Stimulated activated CD8-positive, alpha-beta memory T cell treated with anti-CD3 and anti-CD28 coated beads, Interleukin-7, amount 100 ng/mL, for 1 hour (primary cell): ENCODE measurements at places on chromosomes 6 and 20.

- no peak for DNase-seq
Observed at GRCh38 chr6:113980937-113981554, 10.1 kb upstream of the HDAC2 start.

- no peak for DNase-seq
Observed at GRCh38 chr6:154542747-154543146, 32.3 kb upstream of the CNKSR3 start.

GRCh38 chr6:44035621-44036020 lies 91.6 kb downstream of the MRPL14 start:
- DNase-seq = no peak

- no peak for DNase-seq
Observed at GRCh38 chr20:59242714-59243626, 57.4 kb upstream of the EDN3 start.

DNA sequence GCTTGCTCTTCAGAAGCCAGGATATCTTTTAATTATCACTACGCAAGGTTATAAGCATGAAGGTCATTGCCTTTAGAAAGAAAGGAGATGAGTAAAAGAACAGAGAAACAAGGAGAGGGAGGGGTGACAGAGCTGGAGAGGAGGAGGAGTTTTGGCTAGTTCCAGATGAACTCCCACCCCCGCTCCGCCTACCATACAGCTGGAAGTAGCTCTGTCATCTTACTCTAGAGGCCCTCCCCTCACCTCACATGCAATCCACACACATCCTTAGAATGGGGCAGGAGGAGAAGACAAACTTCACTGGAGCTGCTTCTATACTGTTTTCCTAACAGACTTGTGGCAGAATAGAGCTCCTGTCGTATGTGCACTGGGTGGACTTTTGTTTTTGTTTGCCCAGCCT lies 144.7 kb downstream of the SCML4 start:
- no peak for DNase-seq

- DNase-seq = no peak
Observed at GRCh38 chr6:148682252-148682651, 64.6 kb upstream of the UST start.

GRCh38 chr20:36439731-36440072 lies 101.6 kb upstream of the MYL9 start:
- no peak for DNase-seq

DNA sequence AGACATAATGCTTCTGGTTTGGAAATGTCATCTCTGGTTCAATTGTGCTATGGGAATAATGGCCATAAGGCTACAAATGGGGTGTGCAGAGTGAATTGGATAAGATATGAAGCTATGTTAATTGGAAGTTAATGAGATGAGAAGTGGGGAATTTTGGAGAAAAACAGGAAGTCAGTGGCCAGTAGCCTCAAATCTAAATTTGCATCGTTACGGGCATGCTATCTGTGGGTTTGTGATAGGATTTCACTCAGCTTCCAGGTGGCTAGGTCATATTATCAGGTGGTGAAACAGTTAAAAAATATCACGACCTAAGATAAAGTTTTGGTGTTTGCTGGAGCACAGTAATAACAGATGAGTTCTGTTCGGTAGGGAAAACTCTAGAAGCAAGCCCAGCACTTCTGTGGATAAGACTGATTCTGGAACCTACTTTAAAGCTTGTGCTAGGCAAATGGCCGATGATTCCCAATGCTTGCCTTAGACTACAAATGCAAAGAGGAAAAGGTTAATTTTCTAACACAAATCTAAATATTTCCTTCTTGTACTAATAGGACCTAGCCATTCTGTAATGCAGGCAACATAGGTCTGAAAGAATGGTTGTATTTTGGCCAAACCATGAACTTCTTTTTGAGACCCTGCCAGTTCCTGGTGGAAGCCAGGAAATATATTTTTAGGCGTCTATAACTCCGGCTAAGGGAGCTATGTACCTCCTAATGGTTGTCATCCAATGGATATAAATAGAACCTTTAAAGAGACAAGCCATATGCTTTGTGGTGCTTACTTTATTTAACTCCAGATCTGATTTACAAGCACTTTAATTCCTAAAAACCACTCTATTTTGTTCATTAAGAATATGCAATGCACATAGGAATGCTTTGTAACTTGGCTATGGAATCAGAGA lies 111.0 kb downstream of the PLCB1 start:
- DNase-seq = no peak

- no peak for DNase-seq
Observed at GRCh38 chr6:37819802-37820717, 533 bp downstream of the ZFAND3 start.

DNA sequence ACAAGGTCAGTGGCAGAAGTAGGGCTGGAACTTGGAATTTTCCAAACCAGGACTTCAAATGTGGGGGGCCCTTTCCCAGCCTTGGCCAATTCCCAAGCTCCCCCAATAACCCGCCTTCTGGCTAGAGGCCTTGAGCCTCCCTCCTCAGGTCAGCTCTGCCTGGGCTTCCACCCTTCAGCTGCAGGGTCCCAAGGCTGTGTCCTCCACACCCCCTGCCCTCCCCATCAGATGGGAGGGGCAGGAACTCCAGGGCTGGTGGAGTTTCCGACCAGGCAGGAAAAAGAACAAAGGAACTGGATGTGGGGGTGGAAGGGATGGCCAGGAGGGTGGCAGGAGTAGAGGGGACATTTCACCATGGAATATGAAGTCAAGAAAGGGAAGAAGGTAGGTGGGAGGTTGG lies at the start of gene CCM2L:
TSS of gene CCM2L (plus strand) at position 338 of the 400 bp plus-strand sequence. CDS start at position 355, 17 bp downstream.
- no peak for DNase-seq

DNA sequence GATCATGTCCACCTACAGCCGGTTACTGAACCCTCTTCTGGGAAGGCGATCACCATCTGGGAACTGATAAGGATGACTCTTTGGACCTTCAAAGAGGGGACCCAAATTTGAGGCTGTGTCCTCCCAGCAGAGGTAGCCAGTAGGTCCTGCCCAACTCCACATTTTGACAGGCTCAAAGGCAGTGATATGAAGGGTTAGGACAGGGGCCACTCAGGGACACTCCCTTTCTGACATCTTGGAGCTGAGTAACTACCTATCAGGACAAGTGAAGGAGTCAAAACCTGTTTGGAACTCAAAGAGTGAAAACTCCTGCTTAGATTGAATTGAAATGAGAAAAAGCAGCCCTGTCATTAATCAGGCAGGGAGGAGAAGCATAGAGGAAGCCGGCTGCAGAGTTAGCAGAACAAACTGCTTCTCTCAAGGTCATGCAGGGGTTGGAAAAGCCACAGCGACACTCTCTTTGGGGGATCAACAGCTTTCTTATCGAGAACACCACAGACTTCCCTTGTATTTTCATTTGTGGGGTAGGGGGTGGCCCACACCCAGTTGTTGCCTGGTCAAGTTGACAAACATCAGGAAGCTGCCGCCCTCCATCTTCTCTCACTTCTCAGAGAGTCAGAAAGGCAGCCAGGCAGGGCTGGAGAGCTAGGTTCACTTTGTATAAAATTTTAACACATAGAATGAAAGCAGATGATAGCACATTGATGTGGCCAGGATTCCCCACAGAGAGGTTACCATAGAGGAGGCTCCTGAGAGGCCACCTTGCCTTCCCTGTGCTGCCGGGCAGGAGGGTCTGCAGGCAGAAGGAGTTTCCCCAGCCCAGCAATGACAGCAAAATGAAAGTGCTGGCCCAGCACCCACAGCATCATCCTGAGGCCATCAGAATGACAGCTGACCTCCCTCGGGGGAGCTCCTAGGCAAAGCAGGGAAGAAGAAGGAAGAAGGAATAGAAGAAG lies 47.6 kb downstream of the AGPAT4 start:
- DNase-seq = no peak

DNA sequence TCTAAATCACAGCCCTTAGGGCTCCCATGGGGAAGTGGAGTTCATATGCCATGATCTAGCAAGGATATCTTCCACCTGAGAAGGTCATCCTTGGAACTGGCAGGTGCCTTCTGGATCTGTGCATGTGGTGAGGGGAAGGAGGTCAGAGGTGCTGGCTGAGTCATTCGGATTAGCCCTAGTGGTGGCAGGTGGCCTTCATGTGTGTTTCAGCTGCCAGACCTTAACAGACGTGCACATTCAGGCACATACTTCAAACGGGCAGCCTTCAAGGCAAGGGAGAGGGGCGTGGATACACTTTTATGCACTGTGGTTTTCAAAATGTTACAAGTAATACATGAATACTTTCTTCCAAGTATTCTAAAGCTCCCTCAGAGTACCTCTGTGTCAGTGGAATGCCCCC lies 51.2 kb downstream of the BMP6 start:
- DNase-seq = no peak

- DNase-seq = no peak
Observed at GRCh38 chr6:91155129-91155785, 568.4 kb upstream of the MAP3K7 start.

- DNase-seq = no peak
Observed at GRCh38 chr20:24720957-24721356, 228.1 kb upstream of the CST7 start.

GRCh38 chr6:42320762-42321161 lies 103.1 kb upstream of the MRPS10 start:
- DNase-seq = no peak

- no peak for DNase-seq
Observed at GRCh38 chr20:61092251-61092650, 159.8 kb upstream of the CDH4 start.

GRCh38 chr20:25045343-25045712 lies 12.6 kb downstream of the ACSS1 start:
- no peak for DNase-seq

DNA sequence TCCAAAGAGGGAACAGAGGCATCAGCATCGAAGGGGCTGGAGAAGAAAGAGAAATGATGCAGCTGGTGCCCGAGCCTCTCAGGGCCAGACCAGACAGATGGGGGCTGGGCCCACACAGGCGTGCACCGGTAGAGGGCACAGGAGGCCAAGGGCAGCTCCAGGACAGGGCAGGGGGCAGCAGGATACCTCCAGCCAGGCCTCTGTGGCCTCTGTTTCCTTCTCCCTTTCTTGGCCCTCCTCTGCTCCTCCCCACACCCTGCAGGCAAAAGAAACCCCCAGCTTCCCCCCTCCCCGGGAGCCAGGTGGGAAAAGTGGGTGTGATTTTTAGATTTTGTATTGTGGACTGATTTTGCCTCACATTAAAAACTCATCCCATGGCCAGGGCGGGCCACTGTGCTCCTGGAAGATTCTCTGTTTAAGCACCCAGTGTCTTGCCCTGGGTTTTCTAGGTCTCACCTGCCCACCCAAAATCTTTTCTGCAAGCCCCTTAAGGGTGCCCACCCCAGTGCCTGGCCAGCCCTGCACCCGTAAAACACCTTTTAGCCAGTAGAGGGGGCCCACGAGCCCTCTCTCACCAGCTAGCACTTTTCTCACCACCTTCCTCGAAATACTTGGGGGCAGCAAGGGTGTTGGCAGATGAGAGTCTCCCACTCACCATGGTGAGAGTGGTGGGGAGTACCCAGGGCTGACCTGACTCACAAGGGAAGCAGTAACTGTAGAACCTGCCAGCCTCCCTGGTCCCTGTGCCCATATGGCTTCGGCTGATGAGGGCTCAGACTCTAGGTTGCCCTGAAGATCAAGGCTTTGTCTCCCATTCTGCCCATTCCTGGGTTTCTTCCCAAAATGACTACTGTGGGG lies 35.7 kb upstream of the ID1 start:
- DNase-seq = peak; percentile 53

DNA sequence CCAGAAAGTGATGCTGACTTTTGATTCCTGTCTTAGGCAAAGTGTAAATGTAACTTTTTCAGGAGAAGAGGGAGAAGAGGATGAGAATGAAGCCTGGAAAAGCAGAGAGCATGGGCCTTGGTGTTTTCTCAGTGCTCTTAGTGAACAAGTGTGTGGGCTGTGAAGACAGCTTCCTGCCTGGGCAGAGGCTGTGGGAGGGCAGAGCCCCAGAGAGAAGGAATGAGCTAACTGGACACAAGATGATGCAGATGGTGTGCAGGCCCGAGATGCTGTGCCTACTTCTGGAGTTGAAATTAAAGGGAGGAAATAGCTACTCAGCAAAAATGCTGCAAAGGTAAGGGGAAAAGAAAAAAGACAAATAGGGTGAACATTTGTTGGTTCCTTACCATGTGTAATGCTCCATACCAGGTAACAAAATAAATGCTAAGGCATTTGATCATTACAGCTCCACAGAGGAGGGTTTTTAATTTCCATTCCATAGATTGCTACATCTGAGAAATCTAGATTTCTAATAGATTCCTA lies 87.0 kb upstream of the CEP162 start:
- DNase-seq = no peak

DNA sequence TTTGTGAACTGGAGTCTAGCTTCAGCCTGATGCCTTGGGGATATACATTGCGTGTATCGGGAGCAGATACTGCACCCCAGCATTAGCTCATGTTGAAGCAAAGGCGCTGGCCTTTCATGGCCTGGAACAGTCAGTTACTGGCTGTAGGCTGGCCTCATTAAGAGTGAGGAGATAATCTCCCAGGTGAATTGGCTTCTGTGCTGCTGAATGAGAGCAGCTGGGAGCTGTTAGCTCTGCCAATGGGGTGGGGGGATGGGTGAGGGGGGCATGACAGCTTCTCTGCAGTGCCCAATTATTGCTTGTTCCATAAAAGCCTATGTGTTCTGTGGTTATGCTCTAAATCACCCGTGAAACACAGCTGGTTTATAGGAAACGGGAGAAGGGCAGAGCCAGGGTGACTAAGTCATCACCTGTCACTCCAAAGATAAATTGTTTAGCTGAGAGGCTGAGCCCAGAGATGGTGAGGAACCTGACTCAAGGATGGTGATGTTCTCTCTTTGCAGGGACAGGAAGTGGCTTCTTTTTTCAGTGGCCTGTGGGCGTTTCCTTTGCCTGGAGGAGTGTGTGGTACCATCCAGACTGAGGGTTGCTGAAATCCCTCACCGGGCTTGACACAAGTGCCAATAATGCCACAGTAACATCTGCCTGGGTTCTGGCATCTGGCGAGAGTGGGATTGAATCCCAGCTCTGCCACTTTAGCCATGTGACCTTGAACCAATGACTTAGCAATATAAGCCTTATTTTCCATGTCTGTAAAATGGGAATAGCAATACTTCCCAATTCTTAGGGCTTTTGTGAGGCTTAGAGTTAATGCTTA lies 170.8 kb downstream of the BCAS1 start:
- DNase-seq = peak; percentile 57

DNA sequence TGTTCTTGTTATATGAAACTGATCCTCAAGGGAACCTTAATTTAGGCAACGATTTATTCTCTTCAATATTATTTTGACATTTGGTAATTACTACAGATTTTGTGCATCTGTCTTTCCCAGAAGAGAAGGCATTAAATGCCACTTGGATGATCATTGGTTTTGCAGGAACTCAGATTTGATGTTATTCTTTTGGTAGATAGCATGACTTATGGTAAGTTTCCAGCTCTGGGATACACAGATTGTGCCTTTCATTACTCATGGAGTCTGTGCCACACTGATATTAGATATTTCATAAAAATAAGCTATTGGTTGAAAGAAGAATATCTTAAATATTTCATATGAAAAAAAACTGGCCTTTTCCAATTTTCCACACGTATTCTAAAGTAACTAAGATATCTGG lies 120.1 kb downstream of the AIG1 start:
- no peak for DNase-seq

DNA sequence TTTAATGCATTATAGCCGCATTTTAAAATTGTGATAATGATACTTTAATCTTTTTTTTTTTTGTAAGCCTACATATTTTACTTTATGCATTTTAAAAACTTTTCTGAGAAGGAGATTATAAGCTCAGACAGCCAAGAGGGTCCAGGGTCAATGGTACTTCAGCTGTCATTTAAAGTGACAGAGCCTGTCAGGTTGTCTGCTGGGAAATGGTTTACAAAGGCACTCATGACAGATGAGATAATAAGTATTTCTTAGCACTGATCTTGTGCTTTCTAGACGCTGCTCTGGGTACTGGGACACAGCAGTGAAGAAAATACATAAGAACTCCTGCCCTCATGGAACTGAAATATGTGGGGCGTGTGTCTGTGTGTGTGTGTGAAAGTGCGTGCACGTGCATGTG lies 19.6 kb downstream of the LAMP5 start:
- DNase-seq = no peak

- no peak for DNase-seq
Observed at GRCh38 chr20:57760698-57761412, 51.0 kb upstream of the PMEPA1 start.
